ENCODE measurements at places on chromosomes 12 and 14. TPM values are rescaled to one million over a fixed set of nuclear protein-coding genes. Genes with fewer than 3 reads are reported as not detected.

- DNase-seq: no peak
Measured at GRCh38 chr12:63036216-63036973, 101.4 kb upstream of the PPM1H start.

Gene TEX52
- not detected for total RNA-seq

Gene GLIPR1
- total RNA-seq: 1.3 TPM

Gene TBX5
- not detected for total RNA-seq

Gene SERPINA9
- total RNA-seq: not detected

Gene ATG14
- 10.9 TPM for total RNA-seq

GRCh38 chr12:88247241-88247643 lies 105.1 kb downstream of the TMTC3 start:
- peak; percentile 18 for DNase-seq
